ENCODE measurements at places on chromosomes 7 and 10.

- no peak for DNase-seq
These were observed 31.1 kb upstream of the ANLN start for GRCh38 chr7:36358589-36358988.

GRCh38 chr7:6446838-6447580 lies 745 bp downstream of the DAGLB start:
- no peak for DNase-seq

DNA sequence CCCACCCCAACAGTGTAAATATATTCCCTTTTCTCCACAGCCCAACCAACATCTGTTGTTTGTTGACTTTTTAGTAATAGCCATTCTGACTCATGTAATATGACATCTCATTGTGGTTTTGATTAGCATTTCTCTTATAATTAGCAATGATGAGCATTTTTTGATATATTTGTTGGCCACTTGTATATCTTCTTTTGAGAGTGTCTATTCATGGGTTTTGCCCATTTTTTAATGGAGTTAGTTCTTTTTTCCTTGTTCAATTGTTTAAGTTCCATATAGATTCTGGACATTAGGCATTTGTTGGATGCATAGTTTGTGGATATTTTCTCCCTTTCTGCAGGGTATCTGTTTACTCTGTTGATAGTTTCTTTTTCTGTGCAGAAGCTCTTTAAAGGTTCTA lies 340.1 kb downstream of the NXPH1 start:
- DNase-seq = no peak

DNA sequence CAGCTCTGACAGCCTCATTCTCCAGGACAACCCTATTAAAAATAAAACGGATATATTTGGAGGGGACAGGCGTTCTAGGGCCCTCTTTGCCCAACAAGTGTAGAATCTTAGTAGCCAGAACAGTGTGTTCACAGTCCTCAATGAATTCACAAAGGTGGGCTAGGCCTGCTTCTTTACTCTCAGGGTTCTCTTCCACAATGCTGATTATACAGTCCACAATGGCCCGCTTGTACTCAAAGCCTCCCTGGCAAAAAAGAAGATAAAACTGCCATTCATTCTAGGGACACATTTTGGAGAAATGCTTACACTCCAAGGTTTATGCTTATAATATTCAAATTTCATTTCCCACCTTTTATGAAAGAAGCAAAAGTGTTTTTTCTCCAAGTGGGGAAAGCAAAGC lies 62.6 kb downstream of the MEST start:
- DNase-seq = no peak

- no peak for DNase-seq
These were observed 28.2 kb downstream of the PTPRE start for GRCh38 chr10:127935071-127935561.

- no peak for DNase-seq
These were observed 75.5 kb downstream of the PAPSS2 start for GRCh38 chr10:87734987-87735827.

DNA sequence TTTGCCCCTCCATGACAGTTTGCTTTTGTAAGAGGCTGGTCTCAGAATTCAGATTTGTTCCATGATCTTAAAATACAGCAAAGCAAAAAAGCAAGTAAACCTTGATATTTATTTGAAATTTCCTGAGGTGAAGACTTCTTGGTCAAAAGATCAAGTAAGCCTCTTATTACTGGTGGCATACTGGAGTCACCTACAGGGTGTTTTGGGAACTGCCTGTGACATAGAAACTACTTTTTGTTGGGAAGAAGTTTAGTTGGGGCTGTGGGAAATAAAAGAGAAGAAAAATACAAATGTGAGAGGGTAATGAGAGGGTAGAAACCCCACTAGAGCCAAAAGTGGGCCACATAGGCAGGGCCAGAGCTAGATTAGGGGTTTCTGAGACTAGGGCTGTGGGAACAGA lies 217.9 kb downstream of the OTUD1 start:
- DNase-seq = no peak

DNA sequence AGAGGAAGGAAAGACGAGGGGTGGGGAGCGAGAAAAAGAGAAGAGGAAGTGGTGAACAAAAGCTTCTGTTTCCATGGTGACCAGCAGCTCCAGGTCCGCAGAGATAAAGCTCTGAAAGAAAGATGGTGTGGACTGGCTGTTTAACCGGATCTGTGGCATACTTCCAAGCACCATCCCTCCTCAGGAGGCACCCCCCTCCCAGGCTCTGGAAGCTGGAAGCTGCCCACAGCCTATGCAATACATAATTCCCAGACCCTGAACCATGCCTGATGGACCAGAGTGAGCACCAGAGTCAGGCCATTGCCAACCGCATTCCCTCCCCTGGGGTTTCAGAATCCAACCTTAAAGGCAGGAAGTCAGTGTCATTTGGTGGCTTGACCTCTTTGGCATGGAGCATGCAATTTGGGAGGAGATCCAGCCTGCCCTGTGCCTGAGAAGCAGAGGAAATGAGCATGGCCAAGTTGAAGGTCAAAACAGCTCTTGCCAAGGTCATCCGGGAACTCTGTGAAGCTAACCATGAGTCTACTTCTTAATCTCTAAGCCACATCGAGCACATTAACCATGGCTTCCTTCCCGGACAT lies 22.2 kb upstream of the CPXM2 start:
- DNase-seq = no peak
